LNCaP clone FGC (cell line): ENCODE measurements at places on chromosomes 1 and 21.
A peak's percentile ranks its signal among the peaks of the same experiment; 100 is the strongest.

DNA sequence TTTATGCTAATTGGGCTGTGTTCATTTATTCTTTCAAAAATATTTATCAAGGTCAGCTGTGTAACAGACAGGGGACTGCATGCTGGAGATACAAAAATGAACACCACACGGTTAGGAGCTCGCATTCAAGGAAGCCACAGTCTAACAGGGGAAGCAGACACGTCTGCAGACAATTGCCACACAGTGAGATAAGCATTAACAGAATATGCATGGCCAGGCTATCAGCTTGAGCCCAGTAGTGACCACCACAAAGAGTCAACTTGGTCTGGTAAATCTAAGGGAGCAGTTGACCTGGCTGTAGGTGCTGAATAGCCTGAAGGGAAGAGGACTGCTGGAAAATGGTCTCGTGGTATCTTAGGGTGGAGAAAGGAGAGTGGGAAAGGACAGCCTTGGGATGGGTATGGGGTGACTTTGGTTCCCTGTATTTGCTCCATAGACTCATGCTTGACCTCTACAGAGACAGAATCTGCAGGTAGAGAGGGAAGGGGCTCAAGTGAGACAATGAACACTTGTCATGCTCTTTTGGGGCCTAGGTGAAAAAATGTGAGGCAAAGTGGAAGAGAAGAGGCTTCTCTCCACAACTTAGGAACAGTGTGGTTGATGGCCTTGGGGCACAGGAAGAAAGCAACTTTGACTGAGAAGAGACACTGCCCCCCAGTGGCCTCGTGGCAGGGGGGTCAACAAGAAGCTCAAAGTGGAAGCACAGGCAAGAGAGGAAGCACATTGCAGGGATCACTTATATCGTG, 7.6 kb upstream of the NPL start:
- peak; percentile 49 for DNase-seq

- no peak for DNase-seq
Observed at GRCh38 chr1:233158322-233158721, 137.2 kb downstream of the PCNX2 start.

DNA sequence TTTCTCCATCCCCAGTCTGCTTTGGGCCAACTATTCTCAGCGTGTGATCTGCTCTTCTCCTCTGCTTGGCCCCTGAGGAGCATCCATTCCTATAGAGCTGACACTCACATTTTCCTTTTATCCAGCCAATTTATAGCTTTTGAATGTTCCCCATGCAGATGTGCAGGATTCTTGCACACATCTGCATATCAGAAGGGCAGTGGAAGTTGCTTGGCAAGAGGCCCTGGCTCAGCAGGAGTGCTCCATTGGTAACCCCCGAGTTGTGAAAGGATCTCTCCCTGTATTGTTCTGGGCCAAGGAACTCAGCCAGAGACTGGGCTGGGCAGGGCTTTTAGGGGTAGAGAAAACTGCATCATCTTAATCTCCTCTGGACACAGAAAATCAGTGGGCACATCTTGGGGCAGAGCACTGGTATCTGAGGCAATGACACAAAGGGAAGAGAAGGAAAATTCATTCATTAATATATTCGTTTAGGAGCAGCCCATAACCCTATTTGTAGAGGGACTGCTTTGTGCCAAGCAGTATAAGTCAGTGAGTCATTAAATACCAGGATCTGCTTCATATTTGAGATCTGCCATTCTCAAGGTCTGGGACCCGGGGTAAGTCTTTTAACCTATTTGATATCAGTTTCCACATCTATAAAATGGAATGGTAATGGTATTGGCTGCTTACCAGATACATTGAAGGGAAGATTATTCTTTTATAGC, 31.0 kb upstream of the BEND5 start:
- DNase-seq, result no peak

DNA sequence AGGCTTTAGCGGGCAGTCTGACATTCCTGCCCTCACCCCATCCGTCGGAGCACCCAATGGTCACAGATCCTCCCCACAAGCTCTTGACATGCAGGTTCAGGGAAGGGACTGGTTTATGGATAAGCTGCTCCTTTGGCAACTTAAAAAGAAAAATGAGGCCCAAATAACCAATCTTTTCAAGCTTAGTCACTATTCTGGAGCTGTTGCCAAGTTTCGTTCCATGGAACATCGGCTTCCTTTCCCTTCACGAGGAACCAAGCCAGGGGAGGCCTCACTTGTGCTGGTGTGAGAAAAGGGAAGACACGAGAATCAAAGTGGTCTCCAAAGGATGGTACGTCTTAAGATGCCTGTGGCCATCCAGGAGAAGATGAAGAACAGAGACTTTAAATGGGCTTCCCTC, 46.1 kb upstream of the LPAR3 start:
- no peak for DNase-seq

DNA sequence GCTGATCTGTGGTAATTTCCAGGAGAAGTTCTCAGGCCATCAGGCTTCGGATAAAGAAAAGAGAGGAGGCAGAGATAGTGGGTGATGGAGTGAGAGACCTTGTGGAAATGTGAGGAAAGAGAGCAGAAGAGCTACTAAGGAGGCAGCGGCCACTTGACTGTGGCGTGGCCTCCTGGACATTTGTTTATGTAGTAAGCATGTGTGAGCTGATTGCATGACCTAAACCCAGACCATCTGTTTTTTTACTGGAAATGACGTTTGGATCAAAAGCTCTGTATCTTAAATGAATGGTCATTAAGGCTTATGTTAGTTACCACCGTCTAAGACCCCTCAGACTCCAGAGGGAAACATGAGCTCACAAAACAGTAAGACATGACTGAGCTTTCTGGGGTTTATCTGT, 13.6 kb downstream of the ATP1B1 start:
- no peak for DNase-seq

DNA sequence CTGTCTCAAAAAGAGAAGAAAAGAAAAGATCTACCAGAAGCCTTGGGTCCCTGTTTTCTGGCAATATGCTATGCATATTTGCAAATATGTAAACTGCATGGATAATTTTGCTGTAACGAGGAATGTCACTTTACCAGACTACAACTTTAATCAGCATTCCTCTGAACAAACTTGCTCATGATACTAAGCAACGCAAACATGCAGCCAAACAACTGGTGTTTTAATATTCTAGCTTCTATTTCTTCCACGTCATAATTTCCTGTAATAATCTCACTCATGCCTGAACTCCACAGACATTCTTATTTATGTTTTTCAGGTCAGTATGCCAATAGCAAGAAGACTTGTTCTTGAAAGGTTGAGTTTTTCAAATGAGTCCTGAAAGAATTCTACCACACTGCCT, 114.1 kb downstream of the SIM2 start:
- DNase-seq, result no peak

GRCh38 chr1:28171246-28171645, 5.2 kb downstream of the PTAFR start:
- no peak for DNase-seq
